ENCODE measurements at places on chromosomes 2 and 18.

DNA sequence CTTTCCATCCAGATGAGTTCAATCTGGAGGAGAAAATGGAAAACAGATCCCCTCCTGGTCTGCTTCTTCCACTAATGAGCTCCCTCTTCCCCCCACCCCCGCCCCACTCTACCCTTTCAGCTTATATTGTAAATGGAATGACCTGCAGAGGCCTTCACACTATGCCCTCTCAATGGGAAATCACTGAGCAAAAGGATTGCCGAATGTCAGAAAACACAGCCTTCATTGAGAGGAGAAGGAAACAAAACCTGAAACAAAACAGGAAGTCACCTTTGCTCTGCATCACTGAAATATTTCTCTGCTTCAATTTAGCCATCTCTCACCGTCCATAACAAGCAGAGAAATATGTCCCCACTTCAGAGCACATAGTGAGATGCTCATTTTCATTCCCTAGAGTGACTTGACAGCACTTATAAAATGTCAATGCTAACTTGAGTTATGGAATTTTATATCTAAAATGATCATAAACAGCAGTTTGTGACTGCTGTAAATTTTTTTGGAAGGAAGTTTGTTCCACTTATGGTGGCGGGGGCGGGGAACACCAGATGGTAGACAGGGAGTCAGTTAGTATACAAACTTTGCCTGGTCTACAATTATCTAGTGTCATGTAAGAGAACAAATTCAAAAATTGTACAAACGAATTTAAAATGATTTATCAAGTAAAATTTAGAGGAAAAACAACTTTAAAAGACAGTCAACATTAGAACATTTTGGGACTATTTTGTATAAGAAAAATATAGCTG, 1.8 kb upstream of the FRZB start:
- no peak for DNase-seq

GRCh38 chr2:240435948-240436682, 652 bp downstream of the GPC1 start:
- no peak for DNase-seq

DNA sequence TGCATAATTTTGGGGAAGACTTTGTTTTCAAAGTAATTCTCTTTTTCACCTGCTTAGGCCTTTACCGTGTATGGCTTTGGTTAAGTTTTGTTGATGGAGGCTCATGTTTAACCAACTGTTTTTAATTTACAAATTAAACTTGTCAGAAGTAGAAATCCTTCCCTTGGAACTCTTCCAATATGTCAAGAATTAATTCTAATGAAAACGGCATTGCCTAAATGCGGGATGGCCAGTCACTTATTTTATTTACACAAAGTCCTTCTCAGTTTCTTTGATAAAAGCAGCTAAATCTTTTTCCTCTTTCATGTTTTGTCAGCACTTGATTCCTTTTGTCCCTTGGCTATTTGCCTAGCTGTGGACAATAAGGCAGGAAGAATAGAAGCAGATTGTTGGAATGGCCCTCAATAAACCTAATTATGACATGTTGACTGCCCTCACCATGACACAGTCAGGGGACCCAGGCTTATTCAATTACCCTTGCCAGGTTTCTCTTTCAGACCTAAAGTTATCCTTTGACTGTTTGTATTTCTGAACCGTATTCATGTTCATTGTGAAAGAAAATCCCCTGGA, 26.3 kb downstream of the PAX3 start:
- no peak for DNase-seq

DNA sequence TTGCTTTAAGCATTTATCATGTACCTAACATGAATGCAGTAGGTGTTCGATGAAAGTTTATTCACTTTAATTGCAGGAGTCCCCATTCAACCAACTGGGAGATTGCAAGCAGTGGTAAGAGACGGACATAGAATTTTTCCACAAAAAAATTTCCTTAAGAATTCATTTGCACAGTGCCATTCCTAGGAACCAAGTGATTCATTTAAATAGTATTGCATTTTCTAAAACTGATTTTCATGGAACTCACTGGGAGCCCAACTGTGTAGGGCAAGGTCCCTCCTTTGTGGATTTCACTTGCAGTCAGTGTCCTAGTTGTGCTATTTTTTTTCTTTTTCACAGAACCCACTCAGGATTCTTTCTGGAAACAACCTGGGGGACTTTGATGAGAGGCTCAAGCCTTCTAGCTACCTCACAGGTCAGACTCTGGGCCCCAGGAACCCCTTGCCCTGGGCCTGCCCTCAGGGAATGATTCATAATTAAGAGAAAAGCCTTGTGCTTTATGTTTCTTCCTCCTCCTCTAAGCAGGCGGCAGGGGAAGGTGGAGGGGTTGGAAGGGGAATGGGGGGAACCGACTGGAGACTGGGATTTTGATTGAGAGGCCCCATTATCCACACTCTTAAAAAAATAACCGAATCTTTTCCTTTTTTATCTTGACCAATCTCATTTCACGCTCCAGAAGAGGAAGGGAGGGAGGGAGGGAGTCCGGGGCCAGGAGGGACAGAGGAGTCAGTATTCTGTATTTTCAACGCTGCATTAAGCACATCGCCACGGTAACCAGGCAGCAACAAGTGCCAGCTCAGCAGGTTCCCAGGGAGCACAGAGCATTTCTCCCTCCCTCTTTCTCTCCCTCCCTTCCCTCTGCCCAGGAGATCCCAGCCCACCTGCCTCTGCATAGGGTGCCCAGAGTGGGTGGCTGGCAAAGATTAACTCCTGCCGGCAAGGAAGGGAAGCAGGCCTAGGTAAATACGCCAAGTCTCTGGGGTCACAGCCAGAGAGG, 51.8 kb downstream of the PSD4 start:
- no peak for DNase-seq

DNA sequence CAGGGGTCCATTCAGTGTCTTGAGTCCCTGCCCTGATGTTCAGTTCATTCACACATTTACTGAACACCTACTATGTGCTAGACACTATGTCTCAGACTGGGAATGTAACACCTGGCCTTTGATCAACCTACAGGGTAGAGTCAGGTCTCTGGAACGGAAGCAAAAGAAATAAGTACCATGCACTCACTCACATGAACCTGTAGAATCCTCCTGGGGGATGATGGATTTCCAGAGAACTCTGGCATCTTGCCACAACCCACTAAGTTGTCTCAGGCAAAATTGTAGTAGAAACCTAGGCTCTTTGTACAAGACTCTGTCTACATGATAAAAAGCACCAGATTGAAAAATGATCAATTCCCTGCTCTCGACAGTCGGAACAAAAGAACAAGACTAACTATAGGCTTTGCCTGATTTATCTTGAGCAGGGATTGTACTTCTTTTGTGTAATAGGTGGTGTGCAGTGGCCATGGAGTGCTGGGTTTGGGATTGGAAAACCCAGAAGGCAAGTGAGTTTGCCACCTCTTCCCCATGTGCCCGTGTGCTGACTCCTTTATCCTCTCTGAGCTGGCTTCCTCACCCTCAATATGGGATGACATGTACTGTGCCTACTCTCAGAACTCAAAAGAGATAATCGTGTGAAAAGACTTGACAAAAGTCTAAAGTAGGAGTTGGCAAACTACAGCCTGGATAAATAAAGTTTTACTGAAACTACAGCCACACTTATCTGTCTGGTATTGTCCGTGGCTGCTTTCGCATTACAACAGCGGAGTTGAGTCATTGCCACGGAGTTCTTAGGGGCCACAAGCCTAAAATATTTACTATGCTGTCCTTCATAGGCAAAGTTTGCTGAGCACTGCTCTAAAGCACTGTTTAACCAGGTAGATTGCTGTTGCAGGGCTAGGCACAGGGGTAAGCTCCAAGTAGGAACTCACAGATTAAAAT, 4.4 kb downstream of the CAPN14 start:
- no peak for DNase-seq

- DNase-seq, result no peak
These were observed 62.2 kb upstream of the RTN4 start for GRCh38 chr2:55112229-55113031.

DNA sequence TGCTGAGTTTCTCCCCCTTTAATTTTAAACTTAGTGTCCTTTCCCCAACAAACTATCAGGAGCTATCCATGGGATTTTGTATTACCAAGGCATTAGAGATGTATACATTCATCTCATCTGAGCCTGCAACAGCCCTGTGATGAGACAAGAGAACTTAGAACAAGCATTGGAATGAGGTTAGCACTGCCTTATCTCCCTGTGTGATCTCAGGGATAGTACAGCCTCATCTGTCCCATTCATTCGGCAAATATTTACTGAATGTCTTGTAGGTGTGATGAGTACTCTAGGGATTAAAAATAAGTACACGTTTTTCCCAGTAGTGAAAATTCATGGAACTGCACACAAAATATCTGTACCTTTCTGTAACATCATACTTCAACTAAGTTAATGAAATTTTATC, 45.6 kb downstream of the PAIP2B start:
- no peak for DNase-seq

Data from mesenteric fat pad (tissue), 1 donor.